GOT3 (cell line): ENCODE measurements at places on chromosomes 16 and 17.

GRCh38 chr17:35486920-35487732 lies 38.6 kb upstream of the SLFN13 start:
- peak; percentile 26 for DNase-seq

GRCh38 chr17:58520843-58521430 lies 6.5 kb upstream of the MTMR4 start:
- DNase-seq, result no peak

- DNase-seq, result no peak
Observed at GRCh38 chr17:68182011-68182306, 65.9 kb upstream of the AMZ2 start.

GRCh38 chr17:61402073-61402541 lies 2.5 kb downstream of the TBX2 start:
- DNase-seq, result no peak
